ENCODE measurements at places on chromosomes 11 and 22.

DNA sequence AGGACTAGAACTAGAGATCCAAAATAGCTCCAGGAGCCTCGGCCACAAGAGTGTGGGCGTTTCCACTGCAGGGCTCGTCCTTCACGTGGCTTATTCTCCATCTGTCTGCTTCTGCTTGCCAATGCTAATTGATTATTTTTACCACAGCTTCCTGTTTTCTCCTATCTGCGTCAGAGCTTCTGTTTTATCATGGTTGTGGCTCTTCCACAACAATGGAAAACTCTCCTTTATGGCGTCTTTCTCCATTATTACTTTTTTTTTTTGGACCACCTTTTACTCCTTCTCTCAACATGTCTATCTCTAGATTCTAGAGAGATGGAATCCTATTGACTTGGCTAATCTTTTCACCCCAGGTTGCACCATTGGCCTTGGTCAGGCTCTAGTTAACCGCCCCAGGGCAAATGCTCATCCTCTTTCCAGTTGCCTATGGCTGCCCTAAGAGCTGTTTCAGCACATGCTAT is 25.9 kb downstream of the CAT start:
- DNase-seq, result no peak

DNA sequence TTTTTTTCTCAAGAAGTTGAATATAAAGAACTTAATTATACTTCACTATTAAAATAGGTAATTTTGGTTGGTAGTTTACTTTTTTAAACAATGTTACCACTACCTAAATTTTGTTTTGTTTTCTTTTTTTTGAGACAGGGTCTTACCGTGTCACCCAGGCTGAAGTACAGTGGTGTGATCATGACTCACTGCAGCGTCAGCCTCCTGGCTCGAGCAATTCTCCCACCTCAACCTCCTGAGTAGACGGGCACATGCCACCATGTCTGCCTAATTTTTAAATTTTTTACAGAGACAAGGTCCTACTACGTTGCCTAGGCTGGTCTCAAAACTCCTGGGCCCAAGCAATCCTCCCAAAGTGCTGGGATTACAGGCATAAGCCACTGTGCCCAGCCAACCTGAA is 17.6 kb downstream of the SPCS2 start:
- no peak for DNase-seq

GRCh38 chr22:19869497-19870152 is 15.0 kb upstream of the GNB1L start:
- DNase-seq, result no peak

- no peak for DNase-seq
Measured at GRCh38 chr22:23675502-23676415, 15.1 kb upstream of the RGL4 start.

DNA sequence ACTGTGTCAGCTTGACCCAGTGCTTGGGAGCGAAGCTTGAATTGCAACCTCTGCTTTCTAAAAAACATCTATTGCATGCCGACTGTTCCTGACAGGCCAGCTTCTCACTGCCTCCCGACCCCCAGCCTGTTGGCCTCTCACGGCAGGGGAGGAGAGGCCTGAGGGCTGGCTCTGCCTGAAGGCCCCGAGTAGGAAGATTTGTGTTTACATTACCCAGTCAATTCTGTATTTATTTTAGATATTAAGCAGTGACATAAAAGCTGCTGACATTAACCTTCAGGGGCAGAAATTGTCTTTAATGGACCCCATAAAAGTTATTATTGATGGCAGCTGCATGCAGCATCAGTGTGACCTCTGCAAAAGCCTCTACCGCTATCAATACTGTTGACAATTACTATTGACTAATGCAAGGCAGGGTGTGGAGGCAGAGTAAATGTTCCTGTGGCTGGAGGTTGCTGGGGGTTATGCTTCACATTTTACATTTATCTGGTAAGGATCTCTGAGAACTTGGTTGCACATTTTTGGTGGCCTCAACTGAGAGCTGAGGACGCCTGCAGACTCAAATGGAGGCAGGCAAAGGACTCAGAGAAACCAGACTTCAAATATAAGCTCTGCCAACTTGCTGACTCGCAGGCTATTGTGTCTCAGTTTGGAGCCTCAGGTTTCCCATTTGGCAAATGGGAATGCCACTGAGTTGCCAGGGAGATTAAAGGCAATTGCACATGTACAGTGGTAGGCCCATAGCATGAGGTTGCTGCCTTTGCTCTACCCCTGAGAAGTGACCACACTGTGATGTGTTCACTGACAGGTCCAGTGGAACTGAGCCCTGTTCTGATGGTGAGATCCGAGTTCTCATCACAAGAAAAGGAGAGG is 380.5 kb downstream of the TENM4 start:
- DNase-seq, result no peak

DNA sequence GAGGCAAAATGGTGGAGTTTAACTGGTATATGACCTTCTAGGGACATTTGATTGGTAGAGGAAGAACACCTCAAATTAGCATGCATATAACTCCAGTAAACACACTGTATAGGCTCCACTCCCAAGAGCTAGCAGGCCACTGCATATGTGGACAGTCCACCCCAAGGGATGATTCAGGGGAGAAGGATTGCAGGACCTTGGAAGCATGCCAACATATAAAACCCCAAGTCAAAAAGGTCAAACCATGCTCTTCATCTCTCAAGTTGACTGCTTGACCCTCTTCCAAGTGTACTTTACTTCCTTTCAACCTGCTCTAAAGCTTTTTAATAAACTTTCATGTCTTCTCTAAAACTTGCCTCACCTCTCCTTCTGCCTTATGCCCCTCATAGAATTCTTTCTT is 459.9 kb upstream of the CCDC179 start:
- DNase-seq, result no peak

GRCh38 chr11:101202614-101203013 is 73.0 kb upstream of the PGR start:
- no peak for DNase-seq

DNA sequence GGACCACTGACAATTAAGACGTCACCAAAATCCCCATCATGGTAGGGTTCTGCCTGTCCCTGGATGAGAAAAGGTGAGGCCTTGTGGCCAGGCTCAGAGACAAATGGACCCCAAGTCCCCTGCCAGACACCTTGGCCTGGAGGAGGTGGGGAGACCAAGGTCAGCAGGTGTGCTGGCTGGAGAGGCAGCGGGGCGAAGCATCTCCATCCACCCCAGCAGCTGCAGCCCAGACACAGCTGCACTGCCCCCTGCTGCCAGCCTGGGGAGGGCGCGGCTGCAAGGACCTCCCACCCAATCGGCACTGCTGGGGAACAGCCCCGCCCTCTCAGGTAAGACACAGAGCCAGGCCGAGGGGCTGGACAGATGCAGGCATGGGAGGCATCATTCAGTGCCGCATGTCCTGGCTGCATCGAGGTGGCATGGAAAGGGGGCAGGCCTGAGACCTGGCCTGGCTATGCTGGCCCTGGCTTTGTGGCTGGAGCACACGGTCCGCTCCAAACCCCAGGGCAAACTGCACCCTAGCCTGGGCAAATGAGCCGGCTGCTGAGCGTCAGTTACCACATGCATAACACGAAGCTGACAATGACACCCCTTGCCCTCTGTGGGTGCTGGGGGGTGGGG is 12.2 kb upstream of the MFNG start:
- peak; percentile 52 for DNase-seq

DNA sequence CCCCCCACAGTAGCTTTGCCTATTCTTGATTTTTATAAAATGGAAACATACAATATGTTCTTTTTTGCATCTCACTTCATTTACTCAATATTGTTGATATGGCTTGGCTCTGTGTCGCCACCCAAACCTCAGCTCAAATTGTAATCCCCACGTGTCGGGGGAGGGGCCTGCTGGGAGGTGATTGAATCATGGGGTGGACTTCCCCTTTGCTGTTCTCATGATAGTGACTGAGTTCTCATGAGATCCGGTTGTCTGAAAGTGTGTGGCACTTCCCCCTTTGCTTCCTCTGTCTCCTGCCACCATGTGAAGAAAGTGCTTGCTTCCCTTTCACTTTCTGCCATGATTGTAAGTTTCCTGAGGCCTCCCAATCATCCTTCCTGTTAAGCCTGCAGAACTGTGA is 431.3 kb downstream of the MN1 start:
- no peak for DNase-seq

GRCh38 chr22:33114565-33114964 is 56.4 kb upstream of the SYN3 start:
- no peak for DNase-seq

DNA sequence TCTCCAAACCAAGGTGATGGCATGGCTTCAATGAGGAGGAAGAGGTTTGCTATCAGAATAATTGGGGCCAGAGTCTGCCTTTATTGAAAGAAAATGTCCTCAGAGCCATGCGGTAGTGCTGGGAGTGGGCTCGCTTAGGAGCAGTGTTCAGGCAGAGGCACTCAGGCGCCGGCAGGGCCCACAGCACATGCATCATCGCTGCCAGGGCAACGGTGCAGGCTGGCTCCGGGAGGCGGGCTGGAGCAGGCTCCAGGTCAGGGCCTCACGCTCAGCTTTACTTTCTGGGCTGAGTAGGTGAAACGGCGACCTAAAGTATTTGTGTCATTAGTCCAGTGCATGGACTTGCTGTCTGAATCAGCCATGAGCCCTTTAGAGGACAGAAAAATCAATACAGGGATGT is 169.9 kb upstream of the CCDC90B start:
- DNase-seq, result no peak

- DNase-seq, result no peak
Measured at GRCh38 chr22:22820626-22821025, 67.0 kb upstream of the IGLL5 start.

DNA sequence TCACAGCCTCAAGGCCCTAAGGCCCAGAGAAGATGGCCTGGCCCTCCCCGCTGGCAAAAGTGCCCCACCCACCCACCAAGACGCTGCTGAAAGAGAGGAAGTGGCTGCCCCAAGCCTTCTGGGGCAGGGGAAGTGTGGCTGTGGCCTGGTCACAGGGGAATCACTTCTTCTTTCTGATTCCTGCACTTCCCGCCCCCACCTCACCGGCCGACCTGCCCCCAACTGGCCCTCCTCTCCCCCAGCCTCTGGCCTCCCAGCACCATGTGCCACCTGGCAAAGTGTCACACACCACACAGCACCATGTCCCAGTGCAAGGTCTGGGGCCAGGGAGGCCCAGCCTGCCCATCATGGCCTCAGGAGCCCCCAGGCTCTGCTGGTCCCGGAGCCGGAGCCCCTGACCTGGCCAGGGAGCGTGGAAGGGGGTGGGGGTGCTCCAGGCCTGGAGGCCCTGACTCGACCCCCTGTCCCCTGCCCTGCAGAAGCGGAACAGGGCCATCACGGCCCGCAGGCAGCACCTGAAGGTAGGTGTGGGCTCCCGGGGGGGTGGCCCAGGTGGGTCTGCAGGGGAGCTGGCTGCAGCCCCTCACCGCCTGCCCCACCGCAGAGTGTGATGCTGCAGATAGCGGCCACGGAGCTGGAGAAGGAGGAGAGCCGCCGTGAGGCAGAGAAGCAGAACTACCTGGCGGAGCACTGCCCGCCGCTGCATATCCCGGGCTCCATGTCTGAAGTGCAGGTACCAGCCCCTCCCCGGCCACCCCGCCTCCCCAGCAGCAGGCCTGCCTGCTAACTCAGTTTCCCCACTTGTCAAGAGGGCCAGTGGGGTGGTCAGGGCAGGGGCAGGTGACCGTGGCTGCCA is 1.4 kb downstream of the TNNI2 start:
- DNase-seq, result no peak

- DNase-seq, result no peak
Measured at GRCh38 chr22:27296091-27296675, 505.4 kb downstream of the MN1 start.

DNA sequence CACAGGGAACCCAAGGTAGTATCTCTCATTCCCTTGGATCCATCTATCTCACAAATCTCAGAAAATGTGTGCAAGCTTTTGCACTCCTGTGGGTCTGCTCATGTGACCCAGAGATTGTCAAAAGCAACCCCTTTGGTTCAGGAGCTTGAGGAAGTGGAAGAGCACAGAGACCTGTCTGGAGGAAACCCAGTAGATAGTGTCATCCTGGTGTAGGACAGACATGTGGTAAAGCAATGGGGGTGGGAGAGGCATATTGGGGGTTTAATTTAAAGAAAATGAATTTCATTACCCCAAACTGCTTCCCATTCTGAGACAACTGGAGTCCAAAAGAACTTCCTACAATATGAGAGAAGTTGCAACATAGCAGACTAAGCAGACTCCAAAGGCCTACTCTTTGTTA is 5.8 kb upstream of the MS4A14 start:
- no peak for DNase-seq

- DNase-seq, result no peak
Measured at GRCh38 chr11:72925656-72926055, 111.4 kb downstream of the ATG16L2 start.

DNA sequence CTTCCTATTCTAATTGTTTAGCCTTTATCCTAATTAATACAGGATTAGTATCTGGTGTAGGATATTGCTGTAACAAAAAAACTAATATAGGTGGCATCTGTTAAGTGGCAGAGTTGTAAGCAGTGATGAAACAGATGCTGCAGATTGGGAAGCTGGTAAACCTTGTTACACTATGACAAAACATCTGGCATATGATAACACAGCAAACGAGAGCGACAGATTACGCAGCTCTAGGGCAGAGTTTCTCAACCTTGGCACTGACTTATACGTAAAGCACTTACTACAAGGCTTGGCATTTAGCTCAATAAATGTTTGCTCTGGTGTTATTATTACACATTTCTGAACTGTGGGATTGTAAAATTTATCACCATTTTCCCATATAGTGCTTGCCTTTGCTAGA is 137.0 kb downstream of the ATG16L2 start:
- no peak for DNase-seq

DNA sequence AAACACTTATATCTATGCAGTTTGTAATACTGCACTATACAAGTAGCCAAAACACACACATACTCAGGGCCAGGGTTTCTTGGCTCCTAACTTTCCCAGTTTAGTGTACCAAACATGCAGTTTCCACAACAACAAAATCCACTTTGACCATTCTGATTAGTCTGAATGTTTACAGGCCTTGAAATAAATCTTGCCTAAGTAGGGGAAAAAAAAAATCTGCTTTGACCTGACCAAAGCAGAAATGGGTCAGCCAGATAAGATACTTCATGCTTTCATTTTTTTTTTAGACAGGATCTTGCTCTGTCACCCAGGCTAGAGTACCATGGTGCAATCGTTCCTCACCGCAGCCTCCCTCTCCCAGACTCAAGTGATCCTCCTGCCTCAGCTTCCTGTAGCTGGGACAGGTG is 10.1 kb downstream of the PRR14L start:
- no peak for DNase-seq

DNA sequence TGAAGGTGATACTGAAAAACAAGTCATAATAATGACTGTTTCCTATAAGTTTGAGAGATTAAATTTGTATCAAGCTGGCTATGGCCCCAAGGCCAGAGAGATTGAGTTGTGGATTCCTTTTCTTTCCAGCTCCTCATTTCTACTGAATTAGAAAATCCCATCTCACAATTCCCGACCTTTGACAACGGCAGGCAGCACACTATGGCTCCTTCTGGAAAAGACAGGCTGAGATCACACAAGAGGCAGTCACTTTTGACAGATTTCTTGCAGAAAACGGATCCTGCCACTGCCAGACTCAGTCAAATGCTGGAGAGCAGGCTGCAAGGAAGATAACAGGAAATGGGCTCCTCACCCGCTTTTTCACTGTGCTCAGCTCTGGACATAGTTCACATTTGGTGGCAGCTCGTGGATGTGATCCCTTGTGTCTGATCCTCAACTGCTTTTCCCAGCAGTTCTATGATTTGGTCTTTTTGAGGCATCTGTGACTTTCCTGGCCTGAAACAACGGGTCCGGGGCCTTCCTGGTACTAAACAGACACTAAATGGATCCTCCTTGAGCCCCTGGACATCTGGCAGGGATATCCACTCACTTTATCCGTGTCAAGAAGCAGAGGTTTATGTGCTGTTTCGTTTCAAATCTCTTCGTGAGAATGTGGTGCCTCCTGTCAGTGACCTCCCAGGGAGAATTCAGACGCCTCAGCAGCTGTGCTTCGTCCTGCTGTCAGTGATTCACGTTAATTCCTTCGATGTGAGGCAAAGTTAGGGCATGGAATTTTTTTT is 26.1 kb upstream of the RTL6 start:
- DNase-seq, result no peak
